Lung (tissue), 17 donors: ENCODE measurements at places on chromosomes 3 and 15. TPM values are rescaled to one million over a fixed set of nuclear protein-coding genes. Genes with fewer than 3 reads are reported as not detected.

GRCh38 chr3:62669161-62669560 is 206.1 kb downstream of the CADPS start:
- no peaks in the 10 kb centered on the region for H3K4me1 ChIP-seq
- no peaks in the 10 kb centered on the region for H3K36me3 ChIP-seq
- no peak for DNase-seq
- H3K27me3 ChIP-seq, result no peaks in the 10 kb centered on the region
- H3K27ac ChIP-seq, result no peak overlapping the region

DNA sequence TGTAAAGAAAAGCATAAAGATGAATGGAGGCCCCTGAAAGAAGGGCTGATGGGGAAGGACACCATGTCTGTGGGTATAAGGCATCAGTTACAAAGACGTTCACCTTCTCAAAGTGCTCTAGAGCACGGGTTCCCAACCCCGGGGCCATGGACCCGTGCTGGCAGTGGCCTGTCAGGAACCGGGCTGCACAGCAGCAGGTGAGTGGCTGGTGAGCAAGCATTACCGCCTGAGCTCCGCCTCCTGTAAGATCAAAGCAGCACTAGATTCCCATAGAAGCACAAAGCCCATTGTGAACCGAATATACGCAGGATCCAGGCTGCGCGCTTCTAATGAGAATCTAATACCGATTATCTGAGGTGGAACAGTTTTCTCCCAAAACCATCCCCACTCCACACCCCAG is 25.7 kb downstream of the MYO1E start:
- no peak overlapping the region for H3K4me3 ChIP-seq
- H3K4me1 ChIP-seq, result peaks cover 6% of the 10 kb centered on the region

- no peak overlapping the region for H3K27ac ChIP-seq
- H3K4me1 ChIP-seq, result no peaks in the 10 kb centered on the region
- no peaks in the 10 kb centered on the region for H3K27me3 ChIP-seq
- H3K4me3 ChIP-seq, result no peak overlapping the region
Observed at GRCh38 chr3:181851063-181851462, 139.3 kb downstream of the SOX2 start.

DNA sequence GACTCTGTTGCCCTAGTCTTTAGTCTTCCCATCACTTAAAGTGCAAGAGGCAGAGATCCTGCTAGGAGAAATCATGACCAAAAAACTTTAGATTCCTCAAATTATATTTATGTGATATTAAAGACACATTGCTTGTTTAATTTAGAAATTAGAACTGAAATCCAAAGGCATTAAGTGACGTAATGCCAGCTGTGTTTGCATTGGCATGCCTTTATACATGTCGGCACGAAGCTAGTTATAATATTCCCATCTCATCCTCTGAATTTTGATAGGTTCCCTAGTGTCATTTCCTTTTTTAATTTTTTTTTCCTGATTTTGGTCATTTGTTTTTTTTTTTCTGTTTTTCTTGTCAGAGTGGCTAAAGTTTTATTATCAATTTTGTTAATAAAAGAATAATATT is 203.5 kb upstream of the ZBTB20 start:
- no peaks in the 10 kb centered on the region for H3K36me3 ChIP-seq
- no peaks in the 10 kb centered on the region for H3K4me1 ChIP-seq
- DNase-seq, result no peak
- H3K4me3 ChIP-seq, result no peak overlapping the region
- H3K27me3 ChIP-seq, result no peaks in the 10 kb centered on the region

DNA sequence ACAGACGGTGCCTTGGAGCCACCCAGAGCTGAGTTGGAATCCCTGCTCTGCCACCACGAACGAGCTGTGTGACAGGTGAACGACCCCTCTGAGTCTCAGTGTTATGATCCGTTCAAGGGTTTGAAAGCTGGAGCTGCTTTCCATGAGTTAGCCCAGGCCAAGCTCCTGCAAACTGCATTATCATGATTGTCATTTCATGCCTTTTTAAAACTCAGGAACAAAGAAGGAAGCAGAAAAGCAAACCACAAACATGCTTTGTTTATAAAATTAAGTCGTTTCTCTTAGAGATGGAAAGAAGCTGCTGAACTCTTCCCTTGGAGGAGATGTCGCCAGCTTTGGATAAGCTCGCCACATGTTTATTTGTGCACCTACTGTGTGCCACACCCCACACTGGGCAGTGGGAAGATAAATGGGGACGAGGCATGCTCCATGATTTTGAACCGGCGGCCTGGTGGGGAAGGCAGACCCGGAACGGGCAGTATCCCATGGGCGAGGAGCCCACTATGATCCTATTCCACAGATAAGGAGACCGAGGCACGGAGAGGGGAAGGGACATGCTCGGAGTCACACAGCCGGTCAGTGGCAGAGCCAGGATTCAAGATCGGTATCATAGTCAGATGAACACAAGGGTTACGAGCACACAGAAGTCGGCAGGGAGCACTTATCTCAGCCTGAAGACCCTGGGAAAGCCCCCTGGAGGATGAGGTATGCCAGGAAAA is 15.9 kb downstream of the HRH1 start:
- H3K4me3 ChIP-seq, result no peak overlapping the region
- H3K36me3 ChIP-seq, result no peaks in the 10 kb centered on the region
- no peaks in the 10 kb centered on the region for H3K27me3 ChIP-seq

GRCh38 chr15:100737214-100737613 is 134.8 kb downstream of the ASB7 start:
- no peak overlapping the region for H3K4me3 ChIP-seq
- H3K27ac ChIP-seq, result no peak overlapping the region
- H3K4me1 ChIP-seq, result no peaks in the 10 kb centered on the region
- H3K36me3 ChIP-seq, result no peaks in the 10 kb centered on the region

DNA sequence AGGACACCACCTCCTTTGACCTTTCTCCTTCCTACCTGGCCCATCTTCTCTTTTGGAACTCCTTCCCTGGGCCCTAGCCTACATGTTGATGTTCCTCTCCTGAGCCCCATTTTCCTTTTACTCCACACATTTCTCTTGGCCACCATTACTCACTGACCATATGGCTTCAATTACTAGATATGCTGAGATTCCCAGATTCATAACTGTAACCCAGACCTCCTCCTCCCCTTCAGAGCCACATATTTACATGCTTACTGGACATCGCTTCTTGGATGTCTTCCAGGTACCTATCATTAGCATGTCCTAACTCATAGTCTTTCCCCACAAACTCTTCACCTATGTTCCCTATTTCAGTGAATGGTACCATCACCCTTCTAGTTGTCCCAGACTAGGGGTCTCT is 24.4 kb upstream of the TRIM59 start:
- H3K36me3 ChIP-seq, result no peaks in the 10 kb centered on the region
- H3K27ac ChIP-seq, result no peak overlapping the region
- no peaks in the 10 kb centered on the region for H3K27me3 ChIP-seq
- DNase-seq, result no peak

DNA sequence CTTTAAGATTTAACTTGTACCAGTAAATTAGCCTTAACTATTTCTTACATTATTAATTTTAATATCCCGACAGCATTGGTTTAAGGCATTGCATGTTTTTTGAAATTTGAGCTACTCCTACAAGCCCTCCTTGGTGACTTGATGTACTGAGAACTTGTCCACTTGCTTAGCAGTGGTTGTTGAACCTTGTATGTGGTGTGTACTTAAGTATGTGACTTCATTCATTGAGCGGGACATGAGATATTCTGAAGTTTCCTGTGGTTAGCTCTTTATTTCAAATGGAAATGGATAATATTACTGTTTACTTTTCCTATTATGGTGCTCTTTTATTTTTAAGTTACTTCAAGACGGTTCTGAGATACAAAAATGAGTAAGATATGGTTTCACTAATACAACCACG is 3.6 kb upstream of the COL6A5 start:
- peaks cover 10% of the 10 kb centered on the region for H3K4me1 ChIP-seq
- no peaks in the 10 kb centered on the region for H3K27me3 ChIP-seq
- H3K4me3 ChIP-seq, result no peak overlapping the region

GRCh38 chr15:99477791-99478471 is 87.9 kb upstream of the MEF2A start:
- H3K4me1 ChIP-seq, result peaks cover 11% of the 10 kb centered on the region
- no peaks in the 10 kb centered on the region for H3K27me3 ChIP-seq
- no peak overlapping the region for H3K27ac ChIP-seq
- peak; percentile 51 for DNase-seq
- no peak overlapping the region for H3K4me3 ChIP-seq
- H3K36me3 ChIP-seq, result no peaks in the 10 kb centered on the region

DNA sequence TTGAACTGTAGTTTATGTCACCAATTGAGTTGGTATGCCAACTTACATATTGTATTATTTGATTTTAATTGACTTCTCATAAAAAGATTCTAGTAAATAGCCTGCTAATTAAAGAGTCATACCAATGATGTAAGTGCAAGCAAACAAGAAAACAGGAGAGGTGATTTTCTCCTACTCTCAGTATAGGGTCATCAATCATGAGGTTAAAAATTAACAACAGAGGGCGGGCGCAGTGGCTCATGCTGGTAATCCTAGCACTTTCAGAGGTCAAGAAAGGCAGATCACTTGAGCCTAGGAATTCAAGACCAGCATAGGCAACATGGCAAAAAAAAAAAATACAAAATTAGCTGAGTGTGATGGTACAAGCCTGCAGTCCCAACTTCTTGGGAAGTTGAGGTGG is 108.7 kb downstream of the MYO9A start:
- H3K27ac ChIP-seq, result no peak overlapping the region
- H3K4me3 ChIP-seq, result no peak overlapping the region
- H3K27me3 ChIP-seq, result no peaks in the 10 kb centered on the region
- H3K4me1 ChIP-seq, result no peaks in the 10 kb centered on the region
- no peak for DNase-seq
- H3K36me3 ChIP-seq, result peaks cover 3% of the 10 kb centered on the region

The CPN2 gene
- total RNA-seq, result not detected

The GPR62 gene
- total RNA-seq, result 0.15 TPM
